ENCODE measurements at places on chromosomes 4 and X. TPM values are rescaled to one million over a fixed set of nuclear protein-coding genes. Genes with fewer than 3 reads are reported as not detected.

DNA sequence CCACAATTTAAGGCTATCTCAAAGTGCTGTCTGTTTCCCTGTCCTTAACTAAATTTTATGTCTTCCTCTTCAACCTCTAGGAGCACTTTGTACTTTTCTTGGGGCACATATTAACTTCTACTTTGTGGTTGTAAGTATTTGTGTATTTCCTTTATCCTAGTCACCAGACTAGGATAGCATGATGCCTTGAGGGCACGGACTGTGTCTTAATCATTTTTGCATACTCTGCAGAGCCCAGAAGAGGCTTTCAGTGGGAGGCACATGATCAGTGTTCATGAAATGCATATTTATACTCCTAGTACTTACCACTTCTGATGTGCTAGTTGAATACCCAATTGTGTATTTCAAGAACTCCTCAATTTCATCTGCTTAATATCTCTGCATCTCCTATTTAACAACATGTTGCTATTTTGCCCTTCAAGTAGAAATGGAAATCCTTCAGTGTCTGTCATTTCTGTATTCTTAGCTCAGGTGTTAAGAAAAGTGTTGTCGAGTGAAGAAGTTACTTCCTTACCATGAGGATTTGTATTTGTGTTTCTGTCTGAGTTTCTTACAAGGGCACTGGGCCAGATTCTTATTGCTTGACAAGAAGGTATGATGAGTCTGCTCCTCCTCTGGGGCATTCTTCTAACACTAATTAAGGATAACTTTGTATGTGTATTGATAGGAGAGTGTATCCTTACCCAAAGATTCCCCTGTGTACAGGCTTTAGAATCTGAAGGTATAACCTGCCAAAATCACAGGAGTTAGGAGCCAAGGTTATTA, 28.3 kb upstream of the PGRMC2 start:
- DNase-seq, result no peak

Gene MAGED4
- 27.2 TPM for total RNA-seq

- DNase-seq, result no peak
Measured at GRCh38 chr4:108693819-108694218, 43.4 kb downstream of the OSTC start.

DNA sequence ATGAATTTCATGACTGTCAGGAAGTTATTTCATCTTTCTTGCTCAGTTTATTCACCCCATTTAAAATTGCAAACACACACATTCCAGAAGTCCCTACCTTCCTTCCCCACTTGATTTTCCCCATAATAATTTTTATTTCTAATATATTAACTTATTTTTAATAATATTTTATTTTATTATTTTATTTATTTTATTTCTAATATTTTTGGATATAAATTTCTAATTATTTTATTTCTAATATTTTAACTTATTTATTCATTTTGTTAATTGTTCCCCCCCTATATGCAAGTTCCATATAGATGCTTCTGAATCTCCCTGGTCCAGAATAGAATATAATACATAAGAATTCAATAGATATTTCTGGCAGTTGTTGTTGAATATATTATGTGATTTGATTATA, 293.7 kb upstream of the CPEB2 start:
- no peak for DNase-seq

Gene TEX13D
- total RNA-seq, result not detected

DNA sequence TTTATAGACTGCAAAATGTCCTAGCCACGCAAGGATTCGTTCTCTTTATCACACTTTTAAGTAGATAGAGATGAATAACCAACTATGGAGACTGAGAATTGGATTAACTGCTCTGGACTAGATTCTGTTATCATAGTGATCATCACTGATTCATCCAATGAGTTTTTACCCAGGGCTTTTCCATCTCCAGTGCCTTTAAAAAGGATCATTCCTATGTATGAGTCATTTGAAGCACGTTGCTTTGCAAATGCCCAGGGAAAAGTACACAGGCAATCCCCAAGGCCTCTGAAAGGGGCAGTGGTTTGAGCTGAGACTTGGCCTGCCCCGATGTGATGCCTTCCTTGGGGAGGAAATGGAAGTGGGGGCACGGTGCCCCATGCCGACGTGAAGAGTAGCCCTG, 122.7 kb upstream of the PSAPL1 start:
- DNase-seq, result no peak

Gene HSFX2
- 0.24 TPM for total RNA-seq

- no peak for DNase-seq
Measured at GRCh38 chrX:28589046-28589445, 1.8 kb downstream of the IL1RAPL1 start.
